ENCODE measurements at places on chromosomes 13 and 19.

DNA sequence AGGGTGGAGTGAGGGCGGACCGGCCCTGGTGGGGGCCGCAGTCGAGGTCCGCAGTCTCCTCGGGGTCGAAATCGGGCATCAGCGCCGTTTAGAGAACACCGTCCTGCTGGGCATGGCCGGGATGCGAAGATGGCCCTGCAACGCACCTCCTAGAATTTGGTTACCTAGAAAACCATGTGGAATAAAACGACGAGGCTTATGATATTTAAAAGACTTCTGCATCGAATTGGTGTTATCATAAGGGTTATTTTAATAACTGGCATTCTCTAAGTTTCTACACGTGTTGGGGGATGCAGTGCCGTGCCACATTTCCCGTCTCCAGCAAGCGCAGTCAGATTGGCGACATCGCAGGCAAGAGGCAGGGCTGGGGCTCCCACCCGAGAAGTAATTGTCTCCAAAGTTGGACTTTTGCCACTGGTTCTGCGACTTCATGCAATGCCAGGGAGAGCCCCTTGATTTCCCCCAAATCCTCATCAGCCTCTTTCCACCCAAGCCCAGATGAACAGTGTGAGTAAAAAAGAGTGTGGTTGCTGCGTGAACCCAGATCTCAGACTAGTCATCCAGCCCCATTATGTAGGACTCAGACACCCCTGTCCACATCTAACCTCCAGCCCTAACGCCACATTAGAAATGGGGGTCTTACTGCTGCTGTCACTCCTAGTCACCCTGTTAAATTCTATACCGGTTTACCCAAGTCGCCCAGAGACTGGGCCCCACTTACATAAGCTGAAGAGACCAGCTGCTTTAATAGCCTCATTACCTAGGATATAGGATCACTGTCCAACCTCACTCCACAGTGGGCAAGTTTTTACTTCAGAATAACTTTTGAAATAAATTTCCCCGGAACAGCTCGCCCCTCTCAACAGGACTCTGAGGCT is 571 bp upstream of the DHRS12 start:
- no peak for DNase-seq

DNA sequence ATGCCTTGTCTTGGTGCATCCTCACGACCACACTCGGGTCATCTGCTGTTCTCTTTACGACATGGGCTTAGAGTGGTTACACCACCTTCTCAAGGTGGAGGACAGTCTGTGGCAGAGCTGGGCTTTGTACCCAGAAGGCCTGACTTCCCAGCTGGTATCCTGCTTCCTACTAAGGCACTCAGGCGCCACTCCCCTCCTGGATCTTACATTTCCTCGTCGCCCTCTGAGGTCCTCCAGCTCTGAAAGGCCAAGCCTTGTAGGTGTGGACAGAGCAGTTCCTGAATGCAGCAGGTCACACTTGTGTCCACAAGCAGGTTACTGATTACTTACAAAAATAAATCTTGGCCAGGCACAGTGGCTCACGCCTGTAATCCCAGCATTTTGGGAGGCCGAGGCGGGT is 11.9 kb downstream of the SYCE2 start:
- DNase-seq, result no peak

DNA sequence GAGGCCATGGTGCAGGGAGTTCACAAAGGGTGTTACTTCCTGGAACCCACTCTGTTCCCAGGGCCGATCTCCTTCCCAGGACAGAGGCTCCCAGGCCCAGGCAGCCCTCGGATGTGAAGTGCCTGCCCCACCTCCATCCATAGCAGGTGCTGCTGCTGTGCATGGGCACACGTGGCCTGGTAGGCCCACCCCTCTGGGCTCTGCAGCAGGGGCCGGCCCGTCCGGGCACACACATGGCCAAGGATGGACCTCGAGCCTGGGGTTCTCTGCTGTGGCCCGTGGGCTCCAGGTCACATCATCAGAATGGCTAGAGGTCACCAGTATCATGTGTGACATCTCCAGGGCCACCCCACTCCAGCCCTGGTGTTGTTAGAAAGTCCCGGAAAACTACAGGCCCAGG is 71.8 kb downstream of the GADD45B start:
- DNase-seq, result no peak

DNA sequence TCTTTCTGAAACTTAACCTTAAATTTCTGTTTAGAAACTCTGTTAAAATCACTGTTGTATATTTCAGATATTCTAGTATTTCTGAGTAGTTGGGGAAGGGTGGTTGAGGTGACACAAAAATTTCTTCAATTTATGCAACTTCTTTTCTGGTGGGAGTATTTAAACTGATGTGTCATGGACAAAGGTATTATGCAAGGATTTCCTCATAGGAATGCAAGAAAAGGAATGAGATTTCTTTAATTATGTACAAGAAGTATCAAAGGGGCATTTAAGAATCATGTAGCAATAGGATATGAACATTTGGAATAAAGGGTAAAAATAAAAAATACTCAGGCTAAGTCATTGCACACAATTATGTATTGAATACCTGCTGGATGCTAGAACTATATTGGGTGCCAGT is 575.8 kb upstream of the KLF12 start:
- no peak for DNase-seq

GRCh38 chr13:27583645-27584044 is 36.7 kb downstream of the LNX2 start:
- no peak for DNase-seq

- DNase-seq, result no peak
Measured at GRCh38 chr19:17807731-17808316, 12.9 kb downstream of the B3GNT3 start.

GRCh38 chr13:40472427-40473220 is 193.8 kb downstream of the FOXO1 start:
- DNase-seq, result no peak

GRCh38 chr13:51549050-51549449 is 35.2 kb upstream of the WDFY2 start:
- no peak for DNase-seq

- DNase-seq, result no peak
Measured at GRCh38 chr19:47240996-47241918, 10.3 kb upstream of the BBC3 start.

- DNase-seq, result no peak
Measured at GRCh38 chr13:19726611-19727010, 56.1 kb downstream of the PSPC1 start.

DNA sequence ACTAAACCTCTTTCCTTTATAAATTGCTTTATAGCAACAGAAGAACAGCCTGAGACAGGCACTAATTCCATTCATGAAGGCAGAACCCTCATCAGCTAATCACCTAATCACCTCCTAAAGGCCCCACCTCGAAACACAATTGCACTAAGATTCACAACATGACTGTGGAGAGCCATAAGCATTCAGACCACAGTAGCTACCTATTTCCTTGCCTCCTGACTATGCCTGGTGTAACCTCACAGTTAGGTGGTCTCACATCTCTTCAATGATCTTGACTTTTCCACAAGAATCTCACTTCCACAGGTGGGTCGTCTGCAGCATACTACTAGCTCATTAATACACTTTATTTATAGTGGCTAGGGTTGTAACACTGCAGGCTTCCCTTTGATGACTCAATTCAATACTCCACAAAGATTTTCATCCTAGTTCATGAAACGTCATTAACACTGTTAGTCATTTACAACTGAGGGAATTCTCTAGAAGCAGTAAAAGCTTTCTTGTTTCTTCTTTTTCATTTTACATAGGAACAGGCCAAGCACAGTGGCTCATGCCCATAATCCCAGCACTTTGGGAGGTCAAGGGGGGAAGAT is 27.1 kb downstream of the STK24 start:
- DNase-seq, result no peak

DNA sequence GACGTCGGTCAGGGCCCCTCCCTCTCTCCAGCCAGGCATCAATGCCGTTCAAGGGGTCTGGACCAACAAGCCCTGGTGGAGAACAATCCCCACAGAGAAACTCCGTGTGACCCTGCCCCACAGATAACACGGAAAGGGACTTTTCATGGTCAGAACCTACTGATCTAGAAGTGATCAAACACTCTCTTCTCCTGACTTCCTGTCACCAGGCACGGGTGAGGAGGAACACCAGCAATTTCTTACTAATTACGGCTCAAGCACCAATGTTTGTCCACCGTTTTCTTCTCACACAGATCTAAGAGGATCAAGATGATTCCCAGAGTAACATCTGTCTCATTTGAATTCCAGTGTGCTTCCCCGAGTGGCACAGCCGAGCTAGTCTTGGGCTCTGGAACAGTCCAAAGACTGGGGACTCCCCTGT is 11.8 kb downstream of the RASA3 start:
- no peak for DNase-seq

DNA sequence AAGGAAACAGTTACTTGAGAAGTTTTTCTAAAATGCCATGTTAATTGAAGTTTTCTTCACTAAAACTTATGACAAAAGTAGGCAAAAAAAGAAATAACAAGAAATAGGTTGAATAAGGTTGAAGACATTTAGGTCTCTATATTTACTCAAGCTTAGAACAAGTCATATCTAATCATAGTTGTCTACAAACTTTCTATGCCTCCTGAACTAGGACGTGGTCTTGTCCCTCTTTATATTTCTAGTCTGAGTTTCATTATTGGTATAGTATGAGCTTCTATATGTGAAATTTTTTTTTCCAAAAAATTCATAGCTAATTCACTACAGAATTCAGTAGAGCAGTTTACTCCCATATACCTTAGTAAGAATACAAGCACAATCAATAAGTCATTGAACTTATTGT is 836.4 kb downstream of the SLITRK6 start:
- DNase-seq, result no peak

GRCh38 chr13:21399741-21400140 is 59.4 kb downstream of the ZDHHC20 start:
- no peak for DNase-seq

- no peak for DNase-seq
Measured at GRCh38 chr13:98264877-98265276, 87.8 kb upstream of the RNF113B start.

DNA sequence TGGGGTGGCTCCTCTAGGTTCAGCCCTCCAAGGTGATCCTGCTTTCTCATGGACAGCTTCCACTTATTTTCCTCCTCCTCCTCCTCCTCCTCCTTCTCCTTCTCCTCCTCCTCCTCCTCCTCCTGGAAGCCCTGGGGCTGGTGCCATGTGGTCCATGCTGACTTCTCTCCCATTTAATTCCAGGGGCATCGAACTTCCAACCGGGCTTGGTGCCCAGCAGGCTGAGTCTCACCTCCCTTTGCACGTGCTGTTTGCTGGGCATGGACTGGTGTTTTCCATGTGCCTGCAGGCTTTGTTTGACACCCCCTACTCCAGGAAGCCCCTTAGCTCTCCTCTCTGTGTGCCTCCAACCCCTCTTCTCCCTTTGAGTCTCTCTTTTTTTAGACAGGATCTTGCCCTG is 3.7 kb downstream of the MAST3 start:
- DNase-seq, result no peak

DNA sequence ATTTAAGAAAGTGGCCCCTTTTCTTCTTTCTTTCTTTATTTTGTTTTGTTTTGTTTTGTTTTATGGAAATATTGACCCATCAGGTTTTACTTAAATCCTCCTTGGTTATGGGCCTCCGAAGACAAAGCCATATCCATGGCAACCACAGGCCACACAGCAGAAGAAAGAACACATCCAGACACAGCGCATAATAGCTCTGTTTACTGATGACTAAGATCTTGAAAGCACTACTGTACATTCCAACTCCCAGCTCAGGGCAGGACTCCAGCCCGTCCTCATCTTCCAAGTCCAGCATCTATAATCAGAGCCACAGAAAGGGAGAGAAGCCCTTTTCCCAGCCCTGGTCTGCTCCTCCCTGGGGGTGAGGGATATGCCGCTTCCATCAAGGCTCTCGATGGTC is 84.3 kb downstream of the NUFIP1 start:
- DNase-seq, result no peak

GRCh38 chr13:49464085-49464484 is 20.0 kb downstream of the SETDB2 start:
- no peak for DNase-seq

DNA sequence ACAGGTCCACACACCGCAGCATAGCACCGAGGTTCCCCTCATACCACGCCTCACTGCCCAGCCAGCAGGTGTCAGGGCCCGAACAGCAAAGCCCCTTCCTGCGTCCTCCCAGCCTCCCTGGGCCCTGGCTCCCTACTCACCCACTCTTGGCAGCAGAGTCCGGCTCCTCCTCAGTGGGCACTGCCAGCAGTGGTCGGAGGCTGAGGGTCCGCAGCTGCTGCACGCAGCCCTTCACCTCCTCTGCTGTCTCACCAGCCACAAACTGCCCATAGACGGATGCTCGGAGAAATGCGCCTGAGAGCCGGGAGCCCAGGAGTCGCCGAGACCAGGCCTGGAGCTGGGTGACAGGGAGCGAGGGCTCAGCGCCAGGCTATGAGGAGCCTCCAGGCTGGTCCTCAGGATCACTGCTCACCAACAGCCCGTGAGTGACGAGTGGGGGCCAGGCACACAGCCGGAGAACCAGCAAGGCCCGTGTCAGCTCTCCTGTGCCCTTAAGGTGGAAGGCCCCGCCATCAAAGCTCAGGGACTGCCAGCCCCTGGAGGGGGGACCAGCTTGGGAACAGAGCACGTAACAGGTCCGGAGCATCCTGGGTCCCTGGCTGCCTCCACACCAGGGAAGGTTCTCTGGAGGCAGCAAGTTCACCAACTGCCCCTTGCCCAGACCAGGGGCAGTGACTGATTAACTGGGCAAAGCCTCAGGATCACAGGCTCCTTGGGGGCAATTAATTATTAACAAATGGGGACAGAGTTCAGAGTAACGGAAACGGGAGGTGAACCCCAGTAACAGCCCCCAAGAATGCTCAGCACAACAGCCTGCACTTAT is at the start of gene PRODH2:
Gene PRODH2 (minus strand): TSS at position 626 of the 823 bp plus-strand sequence. CDS start 40 bp downstream, at position 586.
- no peak for DNase-seq

DNA sequence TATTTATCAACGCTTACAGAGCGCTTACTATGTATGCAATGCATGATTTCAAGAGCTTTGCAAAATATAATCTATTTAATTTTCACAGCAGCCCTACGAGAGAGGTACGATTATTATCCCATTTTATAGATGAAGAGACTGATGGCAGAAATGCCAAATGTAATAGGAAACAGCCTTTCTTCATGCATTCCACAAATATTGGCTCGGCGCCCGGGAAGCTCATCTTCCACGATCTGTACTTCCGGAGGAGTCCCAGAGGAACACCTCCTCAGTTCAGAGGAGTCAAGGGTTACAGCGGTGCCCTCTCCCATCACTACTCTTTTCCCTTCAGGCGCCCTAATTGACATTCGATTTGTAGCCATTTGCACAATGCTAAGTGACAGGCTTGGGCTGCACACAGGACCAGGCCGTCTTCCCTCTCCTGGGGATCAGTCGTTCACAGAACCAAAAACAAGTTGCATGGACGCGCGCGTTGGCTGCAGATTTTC is 1.1 kb upstream of the ARHGAP35 start:
- DNase-seq, result no peak

DNA sequence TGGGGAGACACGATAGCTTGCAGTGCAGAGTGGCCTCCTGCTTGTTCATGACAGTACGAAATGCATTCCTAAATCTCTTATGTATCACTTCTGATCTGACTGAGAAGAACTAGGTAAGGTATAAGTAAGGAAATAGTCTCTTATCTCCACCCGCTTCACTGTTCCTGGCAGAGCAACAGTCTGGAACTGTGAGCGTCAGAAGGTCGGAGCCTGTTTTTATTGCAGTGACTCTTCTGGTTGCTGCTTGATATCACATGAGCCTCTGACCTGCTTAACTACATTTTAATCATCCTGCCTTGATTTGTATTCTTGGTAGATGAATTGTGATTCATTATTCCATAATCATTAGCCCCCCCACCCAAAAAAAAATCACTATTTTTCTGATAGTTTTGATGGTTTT is 69.0 kb downstream of the COL4A2 start:
- no peak for DNase-seq
